ENCODE measurements at places on chromosomes 2 and 18.

GRCh38 chr2:60512062-60512622 is 41.3 kb downstream of the BCL11A start:
- no peak for DNase-seq

DNA sequence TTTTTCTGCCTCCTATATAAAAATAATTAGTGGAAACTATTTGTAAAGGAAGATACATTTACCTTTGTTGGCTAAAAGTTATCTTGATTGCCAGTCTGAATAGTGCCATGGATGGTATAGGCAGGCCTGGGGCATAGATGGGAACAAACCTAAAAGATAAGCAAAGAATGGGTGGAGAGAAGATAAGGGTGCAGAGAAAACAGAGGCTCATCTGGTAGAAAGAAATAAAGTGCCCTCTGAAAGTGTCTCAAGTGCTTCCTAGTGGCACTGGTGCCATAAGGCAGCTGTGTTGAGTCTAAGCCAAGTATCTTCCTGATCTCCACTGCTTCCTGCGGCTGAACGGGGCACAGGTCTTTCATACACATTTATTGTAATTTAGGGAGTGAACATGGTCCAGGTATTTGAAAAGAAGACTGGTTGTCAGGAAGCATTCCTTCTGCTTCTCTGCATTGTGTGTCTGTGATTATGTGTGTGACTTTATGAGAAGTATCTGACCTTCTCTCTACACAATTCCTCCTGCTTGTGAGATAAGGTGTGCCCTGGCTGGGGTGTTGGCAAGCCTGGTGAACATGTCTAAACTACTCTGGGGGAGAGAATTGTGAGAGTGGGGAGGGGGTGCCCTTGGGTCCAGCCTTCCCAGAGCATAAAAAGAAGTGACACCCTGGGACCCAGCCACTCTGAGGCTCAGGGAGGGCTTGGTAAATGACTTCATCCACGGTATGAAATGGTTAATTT is 280.5 kb downstream of the CAMKMT start:
- DNase-seq: no peak

- DNase-seq: no peak
These were observed 49.9 kb upstream of the RAB6C start for GRCh38 chr2:129929321-129930290.

GRCh38 chr2:169743549-169743948 is 9.9 kb downstream of the KLHL23 start:
- DNase-seq: no peak

DNA sequence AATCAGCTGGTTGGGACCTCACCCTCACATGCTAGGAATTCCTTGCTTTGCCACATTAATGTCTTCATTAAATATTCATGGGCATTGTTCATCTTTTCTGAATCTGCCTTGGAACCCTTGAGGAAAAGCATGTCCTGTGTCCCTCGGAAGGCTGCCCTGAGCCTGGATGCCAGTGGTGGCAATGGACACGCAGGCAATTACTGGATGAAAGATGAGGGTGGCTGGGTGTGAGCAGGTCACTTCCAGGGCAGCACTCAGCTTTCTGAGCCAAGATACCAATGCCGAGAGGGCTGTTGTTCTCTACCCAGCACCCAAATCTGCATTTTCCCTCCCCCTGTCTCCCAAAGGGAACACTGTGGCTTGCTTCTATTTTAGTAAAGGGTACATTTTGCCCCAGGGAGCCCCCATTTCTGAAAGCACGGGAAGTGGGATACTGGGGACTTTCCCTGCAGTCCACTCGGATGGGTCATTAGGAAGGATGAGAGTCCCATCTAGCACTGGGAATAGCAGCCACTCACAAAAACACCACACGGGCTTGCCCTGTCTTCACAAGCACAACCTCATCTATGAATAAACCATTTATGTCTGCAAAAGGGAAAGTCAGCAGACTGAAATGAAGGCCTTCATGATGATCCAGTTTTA is 234.8 kb downstream of the SOX11 start:
- no peak for DNase-seq

DNA sequence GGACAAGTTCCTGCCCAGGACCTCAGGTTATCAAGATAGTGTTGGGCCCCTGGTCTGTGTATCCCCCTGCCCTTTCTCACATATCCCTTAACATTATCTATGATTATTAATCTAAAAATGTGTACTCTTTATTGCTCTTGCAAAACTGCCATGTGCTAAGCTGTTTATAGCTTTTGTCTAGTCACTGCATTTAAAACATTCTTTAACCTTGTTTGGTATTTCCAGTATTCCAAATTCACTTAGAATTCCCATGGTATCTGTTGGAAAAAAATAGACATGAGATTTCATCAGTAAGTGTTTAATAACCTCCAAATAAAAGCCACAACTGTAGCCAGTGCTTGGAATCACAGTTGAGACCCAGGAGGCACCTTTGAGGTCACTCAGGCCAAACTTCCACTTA is 16.2 kb upstream of the GLS start:
- no peak for DNase-seq

- DNase-seq: no peak
These were observed 783.0 kb upstream of the ZEB2 start for GRCh38 chr2:145302886-145303285.

DNA sequence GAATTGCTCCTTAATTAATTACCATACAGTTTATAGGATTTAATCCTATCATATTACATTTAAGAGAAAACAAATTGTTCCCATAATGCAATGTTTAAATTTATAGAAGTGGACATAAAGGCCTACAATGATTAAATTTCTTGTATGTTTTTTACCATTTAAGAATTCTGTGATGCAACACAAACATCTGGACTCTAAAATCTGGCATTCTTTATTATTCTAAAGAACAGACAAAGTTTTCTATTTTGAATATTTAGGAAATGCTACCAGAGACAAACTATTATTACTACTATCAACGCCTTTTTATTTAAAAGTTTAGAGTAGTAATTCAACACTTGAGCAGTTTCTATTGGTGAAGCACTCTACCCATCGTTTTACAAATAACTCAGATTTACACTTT is 535.1 kb downstream of the TMX3 start:
- no peak for DNase-seq

DNA sequence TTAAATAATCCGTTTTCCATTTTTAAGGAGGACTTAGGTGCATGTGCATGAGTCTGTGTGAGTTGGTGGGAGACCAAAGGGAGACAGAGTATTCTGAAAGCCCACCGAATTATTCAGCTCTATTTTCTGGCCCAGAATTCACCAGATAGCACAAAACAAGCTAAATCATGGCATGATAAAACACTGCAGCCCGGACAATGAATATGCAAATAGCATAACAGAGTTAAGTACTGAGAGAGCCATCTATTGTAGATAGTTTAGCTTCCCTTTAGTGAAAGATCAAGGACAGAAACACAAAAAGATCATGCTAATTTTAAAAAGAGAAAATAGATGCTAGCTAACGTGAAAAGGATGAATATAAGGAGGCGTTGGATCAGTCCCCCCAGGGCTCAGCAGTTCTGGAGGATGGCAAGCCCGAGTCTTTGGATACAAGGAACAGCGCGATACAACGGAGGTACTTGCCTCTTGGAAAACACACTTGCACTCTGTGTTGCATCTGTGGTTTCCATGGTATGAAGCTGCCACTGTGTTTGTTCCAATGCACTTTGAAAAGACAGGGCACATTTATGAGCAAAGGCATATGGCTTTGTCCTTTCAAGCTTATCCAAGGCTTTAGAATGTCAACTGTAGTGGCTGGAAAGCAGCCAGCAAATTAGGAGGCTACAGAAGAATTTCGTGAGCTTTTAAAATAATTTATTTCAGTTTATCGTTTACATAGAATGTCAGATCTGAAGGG is 119.9 kb downstream of the LYPD1 start:
- no peak for DNase-seq

Data from hepatic stellate cell (primary cell).